ENCODE measurements at places on chromosomes 7 and 10.

- no peak for DNase-seq
These were observed 303.5 kb upstream of the AOAH start for GRCh38 chr7:37027557-37028341.

DNA sequence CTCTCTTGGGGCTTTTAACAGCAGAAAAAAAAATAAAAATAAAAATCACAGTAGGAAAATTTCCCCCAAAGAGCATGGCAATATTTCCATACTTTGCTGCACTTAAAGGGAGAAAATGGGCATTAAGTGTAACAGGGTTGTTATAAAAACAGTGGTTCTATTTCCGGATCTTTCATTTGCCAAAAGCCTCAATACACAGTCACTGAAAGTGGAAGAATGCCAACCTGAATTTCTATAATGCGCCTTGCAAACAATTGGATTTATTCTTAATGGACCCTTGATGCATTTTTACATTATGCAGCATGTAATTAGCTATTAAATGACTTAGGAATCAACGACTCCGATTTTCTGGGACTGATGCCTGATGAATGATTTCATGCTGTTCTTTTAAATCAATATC, 127.6 kb upstream of the NANOS1 start:
- no peak for DNase-seq

GRCh38 chr10:2210088-2210487, 472.8 kb upstream of the ADARB2 start:
- DNase-seq: no peak

GRCh38 chr7:133481676-133482075, 228.8 kb downstream of the EXOC4 start:
- DNase-seq: no peak

GRCh38 chr10:89348481-89348880, 20.7 kb downstream of the IFIT3 start:
- no peak for DNase-seq

DNA sequence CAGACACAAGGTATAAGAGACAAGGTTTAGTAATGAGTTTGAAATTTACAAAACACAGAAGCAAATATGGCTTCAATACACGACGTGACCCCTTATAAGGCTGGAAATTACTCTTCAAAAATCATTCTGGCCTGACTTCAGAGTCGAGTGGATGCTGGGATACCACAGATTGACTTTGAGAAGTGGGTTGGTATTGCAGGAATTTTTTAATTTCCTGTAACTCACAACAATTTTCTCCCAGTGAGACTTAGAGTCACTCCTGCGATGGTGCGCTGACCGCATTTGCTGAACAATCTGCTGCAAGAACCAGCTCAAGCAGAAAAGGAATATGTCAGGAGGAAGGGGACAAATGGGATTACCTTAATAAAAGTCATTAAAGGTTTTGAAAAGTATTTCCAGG, 132.1 kb downstream of the EMX2 start:
- no peak for DNase-seq

- DNase-seq: no peak
These were observed 1213.1 kb downstream of the DNAJB9 start for GRCh38 chr7:109782806-109783205.

DNA sequence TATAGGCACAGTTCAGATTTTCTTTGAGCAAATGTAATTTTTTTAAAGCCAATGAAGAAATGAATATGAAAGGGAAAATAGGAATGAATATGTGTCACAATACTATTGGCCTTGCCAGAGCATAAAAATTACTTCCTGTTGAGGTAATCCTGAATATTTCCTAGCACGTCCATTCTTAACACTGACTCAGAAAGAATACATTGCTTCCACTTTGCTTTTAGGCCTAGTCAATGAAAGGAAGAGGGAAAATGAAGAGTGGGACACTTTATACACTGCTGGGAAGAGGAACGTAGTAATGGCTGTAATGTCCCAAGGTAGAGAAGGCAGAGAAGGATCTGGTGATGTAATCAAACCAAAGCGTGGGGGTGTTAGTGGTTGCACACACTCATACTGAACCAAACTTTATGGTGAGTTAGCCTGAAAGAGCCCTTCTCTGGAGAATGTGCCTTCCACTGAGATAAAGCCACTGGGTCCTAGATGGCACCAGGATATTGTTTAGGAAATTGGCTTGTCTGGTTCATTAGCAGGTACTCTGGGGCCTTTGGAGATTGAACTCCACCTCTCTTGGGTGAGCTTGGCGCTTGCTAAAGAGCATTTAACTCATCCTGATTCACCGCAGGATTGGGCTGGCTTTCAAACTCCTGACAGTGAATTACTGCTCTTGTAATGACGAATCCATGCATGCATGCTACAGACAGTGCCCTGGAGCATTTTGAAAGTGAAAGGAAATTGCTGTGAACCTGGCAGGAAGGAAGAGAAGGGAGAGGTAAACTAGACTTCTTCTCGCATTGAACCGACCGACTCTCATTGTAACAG, 254.9 kb downstream of the KIAA1217 start:
- DNase-seq: no peak

DNA sequence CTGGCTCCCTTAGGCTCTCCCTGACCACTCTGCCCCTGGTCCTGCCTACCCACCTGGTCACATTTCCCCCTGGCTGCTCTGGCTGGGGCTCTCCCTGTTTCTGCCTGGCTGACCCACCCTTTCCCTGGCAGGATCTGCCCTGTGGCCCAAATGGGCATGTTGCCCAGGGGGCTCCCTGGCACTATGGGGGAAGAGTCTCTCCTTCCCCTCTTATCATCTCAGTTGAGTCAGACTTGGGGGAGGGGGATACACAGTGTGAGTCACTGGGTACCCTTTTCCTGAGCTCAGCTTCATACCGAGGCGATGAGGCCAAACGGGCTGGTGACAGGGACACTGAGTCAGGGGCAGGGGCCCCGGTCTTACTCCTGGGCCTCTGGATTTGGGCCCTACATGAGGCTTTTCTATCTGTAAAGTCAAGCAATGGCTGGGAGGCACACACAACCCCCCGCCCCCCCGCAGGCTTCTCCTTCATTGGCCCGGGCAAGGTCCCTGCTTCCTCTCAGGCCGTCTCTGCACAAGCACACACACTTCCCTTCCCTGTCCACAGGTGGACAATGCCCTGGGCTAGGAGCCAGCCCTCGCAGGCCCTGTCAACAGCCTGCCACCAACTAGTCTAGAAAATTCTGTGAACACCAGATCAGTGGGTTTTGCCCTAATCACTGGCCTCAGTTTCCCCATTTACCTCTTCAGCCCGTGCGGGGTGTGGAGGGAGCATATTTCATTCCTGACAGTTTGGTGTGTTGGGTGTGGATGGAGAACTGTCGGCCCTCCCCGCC, 627 bp upstream of the FLNC start:
- DNase-seq: no peak

Data from WERI-Rb-1 (cell line).